ENCODE measurements at places on chromosomes 6 and 20. TPM values are rescaled to one million over a fixed set of nuclear protein-coding genes. Genes with fewer than 3 reads are reported as not detected.

- H3K36me3 ChIP-seq = no peaks in the 10 kb centered on the region
- H3K4me1 ChIP-seq = no peaks in the 10 kb centered on the region
- H3K4me3 ChIP-seq = no peak overlapping the region
- no peak for DNase-seq
- H3K27me3 ChIP-seq = no peaks in the 10 kb centered on the region
Observed at GRCh38 chr6:81933608-81934051, 181.1 kb upstream of the TENT5A start.

- peaks cover 4% of the 10 kb centered on the region for H3K4me1 ChIP-seq
- no peaks in the 10 kb centered on the region for H3K36me3 ChIP-seq
- H3K27me3 ChIP-seq = peaks cover 3% of the 10 kb centered on the region
- no peak overlapping the region for H3K27ac ChIP-seq
- H3K4me3 ChIP-seq = no peak overlapping the region
Observed at GRCh38 chr20:955111-955510, 39.0 kb upstream of the ANGPT4 start.

- H3K27ac ChIP-seq = no peak overlapping the region
- H3K4me3 ChIP-seq = no peak overlapping the region
- DNase-seq = peak; percentile 9
Observed at GRCh38 chr6:100461917-100462705, 2.6 kb downstream of the SIM1 start.

DNA sequence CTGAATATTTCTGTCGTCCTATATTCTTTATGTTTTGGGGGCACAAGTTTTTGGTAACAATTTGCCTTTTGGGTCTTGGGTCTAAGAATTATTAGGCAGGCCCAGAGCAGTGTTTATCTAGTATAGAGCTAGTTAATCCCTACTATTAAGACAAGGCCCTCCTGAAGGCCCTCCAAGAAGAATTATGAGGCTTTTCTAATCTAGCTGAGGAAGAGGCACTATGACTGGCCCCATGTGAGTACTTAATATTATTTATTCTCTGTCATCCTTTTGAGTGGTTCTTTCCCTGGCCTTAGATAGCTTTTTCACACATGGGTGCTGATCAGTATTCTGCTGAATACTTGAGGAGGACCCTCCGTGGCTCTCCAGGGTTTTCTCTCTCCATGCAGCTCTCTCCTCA lies 25.1 kb downstream of the CHMP4B start:
- H3K27me3 ChIP-seq = no peaks in the 10 kb centered on the region
- H3K27ac ChIP-seq = no peak overlapping the region
- H3K4me3 ChIP-seq = no peak overlapping the region
- peaks cover 33% of the 10 kb centered on the region for H3K4me1 ChIP-seq
- no peak for DNase-seq

Gene ROS1
- total RNA-seq = not detected
